ENCODE measurements at places on chromosomes 3 and 15. TPM values are rescaled to one million over a fixed set of nuclear protein-coding genes. Genes with fewer than 3 reads are reported as not detected.

The PCSK6 gene
- 11.6 TPM for total RNA-seq

The FAM174B gene
- 8.2 TPM for total RNA-seq

The CA12 gene
- 141 TPM for total RNA-seq

The SRP14 gene
- 284 TPM for total RNA-seq

The CMTM8 gene
- total RNA-seq, result 11.7 TPM

The TRPC1 gene
- 8.3 TPM for total RNA-seq

The FGF12 gene
- total RNA-seq, result 0.40 TPM

The RTP4 gene
- total RNA-seq, result not detected

The CHRNA7 gene
- total RNA-seq, result 3.1 TPM

The ETV5 gene
- total RNA-seq, result 26.1 TPM

The CCR9 gene
- not detected for total RNA-seq

The NDUFAF3 gene
- 85.4 TPM for total RNA-seq

The WDR82 gene
- 45.4 TPM for total RNA-seq

The CAND2 gene
- total RNA-seq, result 0.54 TPM

The GOLGA6L7 gene
- total RNA-seq, result not detected

The P2RY12 gene
- total RNA-seq, result not detected

The GOLGA8R gene
- total RNA-seq, result 0.34 TPM

The CNTN4 gene
- not detected for total RNA-seq

The TRA2B gene
- total RNA-seq, result 191 TPM

The TICRR gene
- total RNA-seq, result 14.1 TPM

The C3orf22 gene
- total RNA-seq, result not detected

The CGNL1 gene
- total RNA-seq, result 0.93 TPM

The HDC gene
- not detected for total RNA-seq

The POC1A gene
- total RNA-seq, result 19.2 TPM

The IFT57 gene
- 34.1 TPM for total RNA-seq

The CKMT1A gene
- total RNA-seq, result 3.9 TPM

The ITIH4 gene
- 0.65 TPM for total RNA-seq

The PTPRG gene
- total RNA-seq, result 3.2 TPM

The GPR62 gene
- total RNA-seq, result not detected

The PARP16 gene
- 10.3 TPM for total RNA-seq

The ZMYND10 gene
- 1.5 TPM for total RNA-seq

The FBXW12 gene
- not detected for total RNA-seq

The GRK7 gene
- total RNA-seq, result not detected

The MYRIP gene
- total RNA-seq, result not detected

The CCR1 gene
- total RNA-seq, result not detected

The ILDR1 gene
- not detected for total RNA-seq

The MUC20 gene
- 0.62 TPM for total RNA-seq

The CLDN11 gene
- total RNA-seq, result not detected

The C3orf52 gene
- total RNA-seq, result 12.5 TPM

The P3H2 gene
- 36.8 TPM for total RNA-seq

The GOLGA8J gene
- total RNA-seq, result not detected

The SLC24A5 gene
- not detected for total RNA-seq

The ZNF770 gene
- total RNA-seq, result 14.6 TPM

The XCR1 gene
- not detected for total RNA-seq

The NDUFB4 gene
- 222 TPM for total RNA-seq

The CLEC3B gene
- not detected for total RNA-seq

The SYNM gene
- total RNA-seq, result 41.3 TPM

The ZDHHC23 gene
- total RNA-seq, result 4.0 TPM

The CDV3 gene
- 112 TPM for total RNA-seq

The WDR93 gene
- 0.64 TPM for total RNA-seq

The LSMEM2 gene
- total RNA-seq, result not detected

Measured in A549 treated with ZK216348 at 1 μM for 4 hours (cell line).